NCI-H2081 treated with DMSO at 0.1 percent for 48 hours (cell line): ENCODE measurements at places on chromosomes 1 and 21.

DNA sequence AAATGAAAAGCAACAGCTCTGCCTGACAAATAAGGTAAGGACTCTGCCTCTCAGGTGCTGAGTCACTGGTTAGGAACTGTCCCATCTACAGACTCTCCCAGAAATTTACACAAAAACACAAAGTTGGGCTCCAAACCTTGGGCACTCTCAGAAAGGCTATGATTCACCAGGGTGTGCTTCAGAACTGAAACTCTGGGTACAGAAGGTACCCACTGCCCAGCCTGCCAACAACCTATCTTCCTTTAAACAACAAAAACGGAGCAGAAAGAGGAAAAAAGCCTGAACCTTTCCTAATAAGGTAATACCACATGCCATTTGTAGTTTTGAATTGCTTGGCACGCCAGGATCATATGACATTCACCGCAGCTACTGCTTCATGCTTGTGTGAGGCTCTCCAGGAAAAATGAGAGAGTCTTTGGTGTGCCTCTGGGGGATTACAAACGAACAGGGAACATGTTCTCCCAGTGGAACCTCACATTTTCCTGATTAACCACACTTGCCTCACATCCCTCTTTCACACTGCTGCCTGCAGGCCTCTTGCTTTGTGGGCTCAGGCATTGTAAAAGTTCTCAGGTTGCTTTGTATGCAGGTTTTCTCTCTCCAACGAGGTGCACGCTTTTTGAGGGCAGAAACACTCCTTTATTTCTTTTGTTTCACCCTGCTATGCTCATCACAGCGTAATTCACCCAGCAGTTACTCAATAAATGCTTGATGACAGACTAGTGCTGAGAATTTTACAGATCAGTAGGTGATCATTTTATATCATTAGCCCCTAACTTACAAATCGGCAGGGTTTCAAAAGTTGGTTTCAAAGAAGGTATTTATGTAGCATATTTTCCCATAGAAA, 65.1 kb downstream of the GADD45A start:
- DNase-seq: no peak

GRCh38 chr1:32393136-32393535, 1.1 kb downstream of the BSDC1 start:
- no peak for DNase-seq

DNA sequence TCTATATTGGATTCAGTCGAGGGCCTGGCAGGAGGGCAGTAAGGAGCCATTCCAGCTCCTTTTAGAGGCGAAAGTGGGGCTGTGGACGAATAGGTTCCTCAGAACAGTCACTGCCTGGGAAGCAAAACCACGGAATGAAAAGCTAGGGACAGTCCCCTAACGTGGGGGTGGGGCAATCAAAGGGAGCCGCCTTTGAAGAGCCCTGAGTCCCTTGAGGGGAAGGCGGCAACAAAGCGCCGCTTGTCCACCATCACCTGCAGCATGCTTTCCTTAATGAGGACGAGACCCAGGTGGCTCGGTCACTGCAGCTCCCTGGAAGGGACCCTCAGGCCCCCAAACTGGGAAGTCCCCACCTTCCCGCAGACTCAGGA, 184.7 kb downstream of the ETS2 start:
- DNase-seq: no peak

- DNase-seq: no peak
Measured at GRCh38 chr1:92051948-92052347, 22.2 kb downstream of the EPHX4 start.

DNA sequence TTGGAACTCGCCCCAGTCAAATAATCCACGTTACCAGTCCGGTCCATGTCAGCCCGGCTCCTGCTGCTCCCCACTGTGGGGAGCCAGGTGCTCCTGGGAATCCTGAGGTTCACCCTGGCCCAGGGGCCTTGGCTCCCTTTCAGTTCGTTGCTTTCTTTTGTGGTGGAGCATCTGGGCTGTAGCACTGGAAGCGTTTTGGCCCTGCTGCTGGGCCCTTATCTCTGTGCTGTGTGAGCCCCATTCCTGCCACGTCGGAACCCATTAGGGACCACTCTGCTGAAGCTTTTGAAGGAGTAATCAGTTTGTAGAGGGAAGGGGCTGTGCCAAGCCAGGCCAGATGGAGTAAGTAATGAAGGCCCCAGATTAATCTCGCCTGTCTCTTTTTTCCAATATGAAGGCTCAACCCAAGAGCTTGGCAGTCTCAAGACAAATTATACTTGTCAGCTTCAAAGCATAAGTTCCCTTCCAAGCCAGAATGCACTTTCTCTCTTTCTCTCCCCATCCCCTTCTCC, 82.3 kb downstream of the PGM1 start:
- DNase-seq: no peak

- no peak for DNase-seq
Measured at GRCh38 chr1:220243947-220244346, 28.3 kb downstream of the RAB3GAP2 start.

DNA sequence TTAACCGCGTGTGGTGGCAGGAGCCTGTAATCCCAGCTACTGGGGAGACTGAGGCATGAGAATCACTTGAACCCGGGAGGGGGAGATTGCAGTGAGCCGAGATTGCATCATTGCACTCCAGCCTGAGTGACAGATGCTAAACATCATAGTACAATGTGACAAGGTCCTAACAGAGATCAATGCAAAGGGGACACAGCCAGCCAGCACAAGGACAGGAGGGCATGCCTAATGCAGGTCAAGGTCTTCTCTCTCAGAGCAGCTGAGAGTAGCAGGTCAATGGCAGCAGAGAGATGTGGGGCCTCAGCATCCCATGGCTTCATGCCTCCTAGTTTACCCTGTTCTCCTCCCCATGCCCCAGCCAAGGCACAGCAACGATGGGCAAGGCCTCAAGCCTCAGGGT, 3.0 kb upstream of the SMIM11 start:
- no peak for DNase-seq

DNA sequence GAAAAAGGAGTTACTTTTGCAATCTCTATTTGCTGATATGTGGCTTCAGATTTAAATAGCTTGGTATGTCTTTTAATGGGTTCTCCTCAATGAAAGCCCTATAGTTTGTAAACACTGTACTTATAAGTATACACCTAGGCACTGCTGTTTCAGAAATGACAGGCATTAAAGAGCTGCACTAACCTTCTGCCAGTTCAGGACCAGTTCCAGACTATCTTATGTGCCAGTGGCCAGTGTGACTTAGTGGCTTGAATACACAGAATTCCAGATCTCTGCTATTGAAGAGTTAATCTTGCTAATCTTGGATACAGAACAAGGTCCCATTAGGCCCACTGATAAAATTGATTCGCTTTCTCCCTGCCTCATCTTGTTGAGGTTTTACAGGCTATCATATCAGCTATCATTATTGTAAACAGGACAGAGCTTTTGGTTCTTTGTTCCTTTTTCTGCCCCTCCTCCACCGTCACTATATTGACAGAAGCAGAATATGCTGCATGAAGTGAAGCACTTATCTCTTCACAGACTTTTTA, 337.5 kb downstream of the LRRIQ3 start:
- DNase-seq: no peak

DNA sequence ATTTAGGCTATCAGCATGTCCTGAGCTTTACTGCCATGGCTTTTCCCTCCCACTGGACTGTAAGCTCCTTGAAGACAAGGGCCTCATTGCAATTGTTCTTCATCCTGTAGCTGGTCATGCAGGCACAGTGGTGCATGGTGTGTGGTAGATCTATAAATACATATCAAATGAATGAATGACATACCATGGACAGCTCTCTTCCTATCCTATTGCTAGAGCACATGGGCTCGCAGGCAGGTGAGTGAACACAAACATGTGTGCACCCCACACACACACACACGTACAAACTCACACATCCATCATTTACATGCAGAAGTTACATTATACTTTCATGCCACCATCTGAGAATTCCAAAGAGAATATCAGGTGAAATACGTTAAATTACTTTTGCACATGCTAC, 172.9 kb upstream of the RUNX1 start:
- no peak for DNase-seq
